ENCODE measurements at places on chromosomes 1 and 21. TPM values are rescaled to one million over a fixed set of nuclear protein-coding genes. Genes with fewer than 3 reads are reported as not detected.

GRCh38 chr1:197633447-197634078, 141.7 kb downstream of the DENND1B start:
- DNase-seq: no peak

DNA sequence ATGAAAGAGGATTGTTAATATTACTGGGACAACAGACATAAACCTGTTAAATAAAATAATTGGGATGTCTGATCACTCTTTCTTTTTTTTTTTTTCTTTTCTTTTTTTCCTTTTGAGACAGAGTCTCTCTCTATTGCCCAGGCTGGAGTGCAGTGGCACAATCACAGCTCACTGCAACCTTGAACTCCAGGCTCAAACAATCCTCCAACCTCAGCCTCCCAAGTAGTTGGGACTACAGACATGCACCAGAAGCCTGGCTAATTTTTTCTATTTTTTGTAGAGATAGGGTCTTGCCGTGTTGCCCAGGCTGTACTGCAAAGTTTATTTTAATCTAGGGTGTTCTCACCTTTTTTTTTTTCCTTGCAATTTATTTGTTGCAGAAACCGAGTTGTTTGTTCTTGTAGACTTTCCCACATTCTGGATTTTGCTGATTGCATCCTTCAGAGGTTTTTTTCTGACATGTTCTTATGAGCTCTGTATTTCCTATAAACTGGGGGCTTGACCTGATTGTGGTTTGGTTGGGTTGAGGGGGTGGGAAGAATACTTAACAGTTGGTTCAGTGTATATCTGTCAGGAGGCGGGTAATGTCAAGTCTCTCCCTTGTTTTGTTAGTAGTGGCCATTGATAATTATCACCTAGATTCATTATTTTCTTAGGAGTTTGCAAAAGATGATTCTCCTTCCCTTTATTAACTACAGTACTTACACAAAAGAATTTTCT, 125.2 kb downstream of the MAST2 start:
- no peak for DNase-seq

- no peak for DNase-seq
These were observed 134.7 kb downstream of the TGFBR3 start for GRCh38 chr1:91751275-91751674.

DNA sequence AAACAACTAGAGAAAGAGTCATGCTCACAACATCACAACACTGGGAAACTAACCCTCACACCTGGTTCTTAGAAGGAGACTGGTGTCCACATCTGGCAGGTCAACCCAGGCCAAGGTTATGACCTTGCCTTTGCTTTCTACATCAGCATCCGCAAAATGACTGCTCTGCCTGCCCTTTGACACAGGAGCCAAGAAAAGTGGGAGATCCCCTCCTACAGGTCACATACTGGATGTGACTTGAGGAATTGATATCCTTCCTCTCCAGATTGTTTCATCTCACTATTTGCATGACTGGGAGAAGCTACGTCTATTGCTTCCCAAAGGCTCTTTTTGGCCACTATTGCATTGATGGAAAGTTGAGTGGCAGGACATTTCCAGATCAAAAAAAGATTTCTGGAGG, 115.5 kb downstream of the MIS18A start:
- no peak for DNase-seq

- DNase-seq: no peak
These were observed 25.8 kb downstream of the COL18A1 start for GRCh38 chr21:45430521-45431501.

DNA sequence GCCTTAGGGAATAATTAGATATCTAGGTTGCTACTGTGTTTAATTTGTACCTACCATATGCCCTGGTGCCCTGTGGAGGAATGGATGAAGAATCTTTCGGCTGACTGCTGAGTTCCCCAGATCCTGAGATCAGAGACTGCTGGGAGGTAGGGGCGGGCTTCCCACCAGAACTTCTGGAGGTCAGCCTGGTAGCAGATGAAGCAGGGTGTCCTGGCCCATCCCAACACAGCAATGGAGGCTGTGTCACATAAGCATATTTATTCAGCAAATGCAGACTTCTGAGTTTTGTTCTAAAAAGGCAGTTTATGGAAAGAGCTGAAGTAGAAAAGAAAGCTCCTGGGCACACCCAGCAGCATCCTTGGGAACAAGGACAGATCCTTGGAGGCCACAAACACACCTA, 74.0 kb downstream of the KRTAP19-8 start:
- DNase-seq: no peak

GRCh38 chr1:229058729-229059128, 212.2 kb upstream of the RAB4A start:
- DNase-seq: peak; percentile 18

GRCh38 chr1:115457289-115457688, 119.2 kb upstream of the NGF start:
- no peak for DNase-seq

GRCh38 chr1:234719454-234720251, 109.7 kb upstream of the IRF2BP2 start:
- DNase-seq: no peak

DNA sequence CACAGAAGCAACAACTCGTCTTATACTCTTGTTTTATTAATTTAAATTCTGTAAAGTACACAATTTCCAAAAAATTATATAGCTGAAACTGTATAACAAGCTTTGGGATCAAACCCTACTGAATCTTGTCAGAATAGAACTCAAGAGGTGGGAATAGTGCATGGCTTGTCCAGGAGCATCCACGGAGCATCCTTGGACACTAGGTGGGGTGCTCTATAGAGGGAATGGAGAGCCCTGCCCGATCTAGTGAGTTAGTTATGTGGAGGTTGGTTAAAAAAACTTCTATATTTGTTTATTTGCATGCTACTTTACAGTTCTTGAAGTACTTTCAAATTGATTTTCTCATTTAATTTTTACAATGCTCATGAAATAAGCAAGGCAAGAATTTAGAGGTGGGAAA, 28.3 kb downstream of the ROR1 start:
- no peak for DNase-seq

DNA sequence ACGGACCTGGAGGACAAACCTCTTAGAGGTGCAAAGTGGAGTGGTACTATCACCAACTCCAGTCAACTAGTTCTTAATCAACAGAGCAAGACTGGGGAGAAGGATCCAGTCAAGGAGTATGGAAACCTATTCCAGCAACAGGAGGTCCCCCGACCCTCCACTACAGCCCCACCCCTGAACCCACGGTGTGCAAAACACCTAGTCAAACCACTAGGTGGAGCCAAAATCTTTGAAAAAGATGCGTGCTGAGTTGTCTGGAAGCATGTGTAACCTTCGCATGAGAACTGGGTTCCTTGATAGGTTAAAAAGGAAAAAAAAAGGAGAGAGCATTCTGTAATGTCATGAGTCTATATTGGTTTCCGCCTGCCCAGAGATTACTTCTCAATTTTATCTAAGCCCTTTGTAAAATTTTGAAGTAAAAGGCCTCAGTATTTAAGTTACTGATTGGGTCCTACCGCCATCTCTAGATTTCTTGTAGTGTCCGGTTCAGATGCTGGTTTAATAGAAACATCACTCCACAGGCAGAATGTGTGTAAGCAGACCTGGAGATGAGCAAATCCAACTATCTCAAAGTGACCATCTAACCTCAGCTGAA, 81.9 kb upstream of the HAO2 start:
- DNase-seq: no peak

DNA sequence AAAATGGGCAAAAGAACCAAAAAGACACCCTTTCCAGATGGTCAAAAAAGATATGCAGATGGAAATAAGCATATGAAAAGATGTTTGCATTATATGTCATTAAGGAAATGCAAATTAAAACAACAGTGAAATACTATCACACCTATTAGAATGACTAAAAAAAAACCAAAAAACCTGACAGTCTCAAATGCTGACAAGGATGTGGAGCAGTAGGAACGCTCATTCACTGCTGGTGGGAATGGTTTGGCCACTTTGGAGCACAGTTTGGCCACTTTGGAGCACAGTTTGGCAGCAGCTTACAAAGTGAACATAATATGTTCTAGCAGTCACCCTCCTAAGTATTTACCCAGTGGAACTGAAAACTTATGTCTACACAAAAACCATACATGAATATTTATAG, 105.0 kb upstream of the ARTN start:
- no peak for DNase-seq

DNA sequence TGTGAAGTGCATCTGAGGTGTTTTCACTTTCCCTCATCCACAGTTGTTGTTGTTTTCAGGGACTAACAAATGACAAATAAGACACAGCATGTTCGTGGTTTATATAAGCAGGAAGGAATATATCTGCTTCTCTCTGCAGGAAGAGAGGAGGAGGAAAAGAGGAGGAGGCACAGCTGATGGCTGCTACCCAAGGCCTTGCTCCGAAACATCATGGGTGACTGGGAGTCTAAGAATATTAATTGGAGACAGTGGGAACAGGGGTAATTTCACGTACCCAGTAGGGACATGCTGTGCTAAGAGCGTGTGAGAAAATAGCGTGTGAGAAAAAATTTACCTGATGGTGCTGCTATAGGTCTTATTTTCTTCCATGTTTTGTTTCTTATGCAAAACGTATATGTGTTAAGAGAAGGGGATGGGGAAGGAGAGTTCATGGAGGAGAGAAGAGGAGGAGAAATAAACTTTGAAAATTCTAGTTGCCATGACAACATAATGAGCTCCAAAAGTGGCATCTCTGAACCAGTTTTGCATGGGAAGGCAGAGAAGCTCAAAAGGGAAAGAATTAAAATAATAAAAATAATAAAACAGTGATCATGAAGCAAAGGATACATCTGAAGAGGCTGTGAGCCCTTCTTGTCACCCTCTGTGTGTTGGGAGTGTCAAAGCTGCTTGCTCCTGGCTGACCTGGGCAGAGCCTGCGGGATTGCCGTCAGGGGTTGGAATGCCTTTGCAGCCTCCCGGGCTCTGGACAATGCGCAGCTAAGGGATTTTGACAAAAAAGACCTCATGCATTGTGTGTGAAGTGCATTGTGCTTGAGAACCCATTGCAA, 192.0 kb downstream of the CACNA1E start:
- no peak for DNase-seq

GRCh38 chr1:235050911-235051360, 77.7 kb downstream of the TOMM20 start:
- no peak for DNase-seq

GRCh38 chr1:110538921-110539320, 19.9 kb upstream of the KCNA10 start:
- no peak for DNase-seq

DNA sequence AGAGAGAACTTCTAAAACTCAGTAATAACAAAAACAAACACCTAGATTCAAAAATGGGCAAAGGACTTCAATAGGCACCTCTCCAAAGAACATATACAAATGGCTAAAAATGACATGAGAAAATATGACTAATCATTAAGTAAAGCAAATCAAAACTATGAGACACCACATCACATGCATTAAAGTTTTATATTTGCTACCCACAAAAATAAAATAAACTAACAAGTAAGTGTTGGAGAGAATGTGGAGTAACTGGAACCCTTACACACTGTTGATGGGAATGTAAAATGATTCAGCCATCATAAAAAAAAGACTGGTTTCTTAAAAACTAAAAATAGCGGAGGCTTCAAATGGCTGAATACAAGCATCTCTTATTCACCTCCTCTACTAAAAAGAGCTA, 262.1 kb upstream of the PKN2 start:
- DNase-seq: no peak

DNA sequence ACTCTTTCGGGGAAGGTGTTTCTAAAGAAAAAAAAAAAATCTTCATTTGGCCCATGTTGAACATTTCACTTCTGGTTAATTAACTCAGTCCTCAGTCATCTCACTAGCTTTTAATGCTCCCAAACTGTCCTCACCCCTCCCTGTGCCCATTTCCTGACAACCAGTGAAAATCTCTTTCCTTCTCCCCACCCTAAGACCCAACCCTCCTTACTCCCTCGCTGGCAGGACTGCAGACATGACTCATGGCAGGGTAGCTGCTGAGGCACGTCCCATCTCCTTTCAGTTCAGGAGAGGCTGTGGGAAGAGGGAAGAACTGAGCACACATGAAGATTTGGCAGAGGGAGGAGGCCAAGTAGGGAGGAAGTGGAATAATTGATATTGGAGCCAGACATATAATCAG, 12.6 kb downstream of the PKP1 start:
- no peak for DNase-seq

- peak; percentile 18 for DNase-seq
These were observed 12.2 kb downstream of the C1orf74 start for GRCh38 chr1:209772126-209772525.

- DNase-seq: no peak
These were observed 654.6 kb downstream of the ADGRL2 start for GRCh38 chr1:82455342-82455741.

DNA sequence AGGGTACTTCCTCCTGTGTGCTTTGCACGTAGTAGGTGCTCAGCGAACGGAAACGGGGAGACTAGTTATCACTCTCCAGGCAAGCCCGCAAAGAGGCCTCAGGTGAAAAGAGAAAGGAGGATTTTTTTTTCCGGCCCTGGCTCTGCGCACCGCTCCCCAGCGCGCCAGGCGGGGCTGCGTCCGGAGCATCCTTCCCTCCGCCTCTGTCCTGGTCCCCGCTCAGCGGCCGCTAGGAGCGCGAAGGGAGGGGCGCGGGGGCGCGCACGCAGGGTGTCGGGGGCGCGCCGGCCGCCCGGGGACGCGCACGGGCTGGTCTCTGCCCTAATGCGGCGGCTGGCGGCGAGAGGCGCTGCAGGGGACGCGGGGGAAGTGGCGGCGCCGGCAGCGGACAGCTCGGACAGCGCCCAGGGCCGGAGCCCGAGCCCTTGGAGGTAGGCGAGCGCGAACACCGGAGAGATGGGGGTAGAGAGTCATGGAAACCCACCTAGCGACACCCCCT, 42.3 kb upstream of the NFASC start:
- no peak for DNase-seq

DNA sequence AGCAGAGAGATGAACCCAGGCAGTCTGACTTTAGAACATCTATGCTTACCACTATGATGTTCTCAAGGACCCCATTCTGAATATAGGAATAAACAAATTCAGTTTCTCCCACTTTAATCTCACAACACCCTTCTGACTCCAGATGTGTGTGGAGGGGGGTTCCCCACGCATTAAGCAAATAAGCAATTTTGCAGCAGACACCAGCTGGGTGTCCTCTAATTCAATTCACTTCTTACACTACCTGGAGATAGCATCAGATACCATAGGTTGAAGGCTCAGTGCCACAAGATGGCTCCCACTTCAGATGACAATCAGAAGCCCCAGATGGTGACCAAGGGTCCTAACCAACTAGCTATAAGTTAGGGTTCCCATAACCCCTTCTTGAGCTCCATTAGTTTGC, 30.3 kb upstream of the CEP350 start:
- DNase-seq: no peak

The ST6GALNAC3 gene
- 0.77 TPM for total RNA-seq

The GJA8 gene
- total RNA-seq: not detected

The PTPN7 gene
- 145 TPM for total RNA-seq

The A3GALT2 gene
- total RNA-seq: not detected

The FCRL2 gene
- total RNA-seq: 0.20 TPM

The RC3H1 gene
- 38.0 TPM for total RNA-seq

The TRIM67 gene
- not detected for total RNA-seq

The GSTM5 gene
- total RNA-seq: 0.20 TPM

The OR2T1 gene
- not detected for total RNA-seq

The VCAM1 gene
- total RNA-seq: not detected

The TSSK3 gene
- total RNA-seq: 0.98 TPM

The PRAMEF14 gene
- not detected for total RNA-seq

The DNAH14 gene
- 0.34 TPM for total RNA-seq

The LHX8 gene
- not detected for total RNA-seq

The SLC35F3 gene
- total RNA-seq: not detected

The ANXA9 gene
- total RNA-seq: not detected

The RNU1-1 gene
- total RNA-seq: 5,937 TPM

Data from CD4-positive, alpha-beta T cell (primary cell).